ENCODE measurements at places on chromosomes 12 and 14.

GRCh38 chr14:81727218-81727617 lies 193.6 kb upstream of the SEL1L start:
- DNase-seq, result no peak

DNA sequence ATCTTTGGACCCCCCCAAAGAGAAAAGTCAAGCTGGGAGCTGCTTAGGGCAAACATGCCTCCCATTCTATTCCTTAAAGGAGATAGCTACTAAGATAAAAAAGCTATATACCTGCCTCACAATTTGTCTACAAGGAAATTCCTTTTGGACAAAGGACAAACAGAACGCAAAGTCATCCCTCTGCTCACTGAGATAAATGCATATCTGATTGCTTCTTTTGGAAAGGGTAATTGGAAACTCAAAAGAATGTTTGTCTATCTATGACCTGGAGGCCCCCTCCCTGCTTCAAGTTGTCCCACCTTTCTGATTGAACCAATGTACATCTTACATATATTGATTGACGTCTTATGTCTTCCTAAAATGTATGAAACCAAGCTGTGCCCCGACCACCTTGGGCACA lies 80.9 kb upstream of the FUT8 start:
- no peak for DNase-seq

DNA sequence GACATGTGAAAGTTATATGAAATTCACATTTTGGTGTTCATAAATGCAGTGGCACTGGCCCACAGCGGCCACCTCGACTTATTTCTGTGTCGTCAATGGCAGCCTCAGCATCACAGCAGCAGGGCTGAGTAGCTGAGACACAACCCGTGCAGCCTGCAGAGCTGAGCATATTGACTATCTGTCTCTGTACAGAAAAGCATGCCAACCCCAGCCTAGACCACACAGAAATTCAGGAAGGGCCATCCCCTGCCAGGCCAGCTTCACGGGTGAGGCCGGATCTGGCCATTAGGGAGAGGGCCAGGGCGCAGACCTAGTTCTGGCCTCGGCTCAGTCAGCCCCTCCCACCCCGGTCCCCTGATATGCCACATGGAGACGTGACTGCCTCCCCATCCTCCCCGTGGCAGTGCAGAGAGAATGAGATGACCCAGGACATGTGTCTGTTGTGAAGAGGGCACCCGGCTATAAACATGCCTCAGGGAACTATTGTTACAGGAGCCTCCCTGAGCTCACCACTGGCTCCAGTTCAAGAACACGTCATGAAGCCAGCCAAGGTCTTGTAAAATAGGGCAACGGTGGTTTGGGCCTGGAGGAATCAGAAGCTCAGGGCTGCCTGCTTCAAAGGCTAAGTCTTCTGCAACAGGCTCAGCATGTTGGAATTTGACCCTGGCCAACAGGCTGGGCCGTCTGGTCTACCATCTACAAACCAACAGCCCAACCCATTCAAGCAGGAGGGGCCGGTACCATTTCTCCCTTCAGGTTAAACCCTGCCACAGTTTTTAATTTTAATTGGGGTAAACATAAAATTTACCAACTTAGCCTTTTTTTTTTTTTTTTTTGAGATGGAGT lies 25.5 kb downstream of the SCARB1 start:
- no peak for DNase-seq

- DNase-seq, result no peak
Observed at GRCh38 chr14:93039649-93040315, 75.9 kb downstream of the ITPK1 start.

- DNase-seq, result no peak
Observed at GRCh38 chr12:11642785-11643184, 6.7 kb upstream of the ETV6 start.

GRCh38 chr12:122084857-122085405 lies 6.4 kb downstream of the MLXIP start:
- DNase-seq, result no peak

GRCh38 chr14:78933166-78933565 lies 763.0 kb downstream of the NRXN3 start:
- no peak for DNase-seq

- no peak for DNase-seq
Observed at GRCh38 chr12:49962861-49963765, 1.4 kb downstream of the AQP5 start.

- no peak for DNase-seq
Observed at GRCh38 chr12:115191342-115191741, 507.4 kb upstream of the TBX3 start.

GRCh38 chr12:41919526-41920261 lies 225.0 kb downstream of the GXYLT1 start:
- DNase-seq, result no peak

GRCh38 chr12:94152292-94153078 lies 4.1 kb downstream of the PLXNC1 start:
- no peak for DNase-seq

DNA sequence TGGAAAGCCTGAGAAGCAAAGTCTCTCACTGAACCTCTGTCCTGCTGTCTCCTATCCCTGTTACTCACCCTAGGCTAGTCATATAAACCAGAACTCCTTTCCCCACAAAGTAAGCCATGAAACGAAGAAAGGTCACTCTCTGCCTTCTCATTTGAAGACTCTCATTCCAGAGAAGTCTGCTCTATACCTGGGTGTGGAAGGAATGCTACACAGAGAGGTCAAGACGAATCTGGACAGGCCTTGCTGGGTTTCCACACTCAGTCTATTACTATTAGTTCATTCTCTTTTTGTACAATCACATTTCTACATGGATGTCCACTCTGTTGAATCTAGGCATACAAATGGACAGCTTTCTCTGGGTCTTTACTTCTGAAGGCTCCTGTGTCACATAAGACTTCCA lies 2.4 kb upstream of the AEBP2 start:
- DNase-seq, result no peak

DNA sequence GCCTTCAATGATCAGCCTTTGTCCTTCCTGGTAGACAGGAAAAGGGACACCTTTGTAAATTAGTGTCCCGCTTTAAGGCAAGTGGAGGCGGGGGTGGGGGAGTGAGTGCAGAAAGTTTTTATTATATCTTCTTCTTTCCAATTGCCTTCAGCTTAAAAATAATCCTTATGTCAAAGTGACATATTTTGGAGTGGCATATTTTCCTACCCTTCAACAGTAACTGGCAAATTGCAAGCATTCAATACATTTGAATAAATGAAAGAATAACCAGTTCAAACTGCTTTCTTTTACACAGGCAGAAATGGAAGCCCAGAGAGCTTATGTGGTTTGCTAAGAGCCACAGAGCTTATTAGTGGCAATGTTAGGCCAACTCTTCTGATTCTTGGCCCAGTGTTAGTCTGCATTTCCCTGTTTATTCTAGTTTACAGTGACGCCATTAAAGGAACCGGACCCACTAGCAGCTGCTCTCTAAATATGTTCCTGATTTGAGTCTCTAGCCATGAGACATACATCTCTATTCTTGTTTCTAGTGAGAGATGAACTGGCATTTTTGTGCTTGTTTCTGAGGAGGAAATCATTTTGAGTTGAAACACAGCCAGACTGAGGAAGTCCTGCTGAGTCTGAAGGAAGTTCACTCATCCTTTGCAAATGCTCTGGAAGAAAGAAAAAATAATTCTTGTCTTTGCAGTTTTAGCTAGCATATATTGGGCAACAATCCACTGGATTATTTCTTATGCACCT lies 468.7 kb downstream of the NOVA1 start:
- no peak for DNase-seq

GRCh38 chr12:52215587-52216031 lies 17.4 kb upstream of the KRT7 start:
- no peak for DNase-seq

DNA sequence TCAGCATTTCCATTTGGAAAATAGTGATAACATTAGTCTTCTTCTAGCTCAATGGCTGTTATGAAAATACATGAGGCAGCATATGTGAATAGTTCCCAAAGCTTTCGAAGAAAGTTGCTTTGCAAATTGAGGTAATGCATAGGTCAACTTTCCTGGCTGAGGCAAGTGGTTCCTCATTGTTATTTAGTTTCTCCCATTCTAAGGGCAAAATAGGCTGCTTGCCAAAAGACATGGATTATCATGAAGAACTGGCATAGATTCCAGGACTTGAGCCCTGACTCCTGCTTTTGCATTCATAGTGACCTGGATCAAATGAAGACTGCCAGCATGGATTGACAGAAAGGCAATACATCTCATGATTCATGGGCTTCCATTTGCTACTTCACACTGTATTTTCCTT lies 35.7 kb downstream of the LRFN5 start:
- DNase-seq, result no peak

- no peak for DNase-seq
Observed at GRCh38 chr14:28143316-28143715, 623.3 kb upstream of the FOXG1 start.

GRCh38 chr12:109295764-109296425 lies 13.2 kb downstream of the FOXN4 start:
- DNase-seq, result no peak

- no peak for DNase-seq
Observed at GRCh38 chr14:104341532-104342434, 203.4 kb downstream of the KIF26A start.

GRCh38 chr14:64444140-64444539 lies 21.2 kb upstream of the AKAP5 start:
- DNase-seq, result no peak

GRCh38 chr12:106675651-106676435 lies 93.0 kb downstream of the RFX4 start:
- no peak for DNase-seq

DNA sequence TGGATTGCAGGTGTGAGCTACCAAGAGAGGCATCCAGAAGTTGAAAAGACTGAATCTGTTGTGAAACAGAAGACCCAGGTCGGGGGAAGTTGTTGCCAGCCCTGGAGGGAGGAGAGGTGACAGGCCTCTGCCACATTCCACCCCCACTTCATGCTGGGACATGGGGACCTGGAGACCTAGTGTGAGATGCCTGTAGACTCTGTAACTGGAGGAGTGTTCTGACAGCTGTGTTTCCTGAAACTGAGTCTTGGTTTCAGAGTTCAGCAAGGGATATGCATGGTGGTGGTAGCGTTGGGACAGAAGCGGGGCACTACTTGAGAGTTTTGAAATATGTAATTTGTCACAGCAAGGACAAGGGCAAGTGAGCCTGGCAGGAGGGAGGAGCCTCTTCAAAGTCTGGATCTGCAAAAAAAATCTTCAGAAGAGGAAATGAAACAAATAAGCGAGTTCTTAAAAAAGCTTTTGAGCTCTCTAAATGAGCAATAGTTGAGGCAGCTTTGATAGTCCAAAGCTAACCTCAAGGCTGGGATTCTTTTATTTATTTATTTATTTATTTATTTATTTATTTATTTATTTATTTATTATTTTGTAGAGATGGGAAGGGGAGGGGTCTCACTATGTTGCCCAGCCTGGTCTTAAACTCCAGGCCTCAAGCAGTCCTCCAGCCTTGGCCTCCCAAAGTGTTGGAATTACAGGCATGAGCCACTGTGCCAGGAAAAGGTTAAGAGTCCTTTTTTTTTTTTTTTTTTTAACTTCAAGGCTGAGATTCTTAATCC lies 58.9 kb upstream of the EEA1 start:
- no peak for DNase-seq

DNA sequence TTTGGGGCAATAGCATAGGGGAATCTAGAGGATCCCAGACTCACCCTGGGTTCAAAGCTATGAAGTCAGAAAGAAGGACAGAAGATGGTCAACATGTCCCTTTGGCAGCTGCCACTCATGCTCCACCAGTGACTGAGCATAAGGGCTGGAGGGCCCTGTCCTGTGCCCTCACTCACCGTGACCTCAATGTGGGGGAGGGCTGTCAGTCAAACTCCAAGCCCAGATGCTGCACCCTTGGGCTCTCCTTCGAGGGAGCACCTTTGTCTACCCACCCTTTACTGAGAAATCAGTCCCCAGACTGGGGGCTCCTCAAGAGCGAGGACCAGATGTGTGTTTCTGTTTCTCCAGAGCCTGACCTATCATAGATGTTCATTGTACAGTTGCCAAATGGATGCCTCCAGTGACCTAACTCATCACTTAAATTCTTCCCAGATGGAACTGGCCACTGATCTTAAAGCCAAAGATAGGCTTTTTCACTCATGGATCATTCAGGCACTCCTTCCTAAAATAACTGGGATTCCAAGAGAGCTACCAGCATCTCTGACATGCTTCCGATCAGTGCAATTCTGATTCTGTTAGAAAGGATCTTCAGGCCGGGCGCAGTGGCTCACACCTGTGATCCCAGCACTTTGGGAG lies 27.2 kb upstream of the VSX2 start:
- no peak for DNase-seq

DNA sequence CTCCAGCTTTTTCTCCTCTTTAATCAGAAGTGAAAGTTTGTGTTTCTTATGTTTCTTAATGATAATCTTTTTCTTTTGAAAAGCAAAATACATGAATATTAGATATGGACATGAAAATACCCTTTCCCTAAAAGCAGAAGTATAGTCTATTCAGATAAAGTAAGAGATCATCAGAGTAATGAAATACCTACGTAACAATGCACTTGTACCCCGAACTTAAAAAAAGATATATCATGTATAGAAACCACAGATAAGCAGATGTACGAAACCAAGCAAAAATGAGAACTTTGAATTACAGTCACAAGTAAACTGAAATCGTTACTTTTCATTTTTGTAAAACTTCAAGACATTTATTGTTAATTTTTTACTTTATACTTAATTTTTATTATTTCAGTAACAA lies 1.5 kb upstream of the GPR65 start:
- DNase-seq, result no peak
